ENCODE measurements at places on chromosomes 3 and 15.

DNA sequence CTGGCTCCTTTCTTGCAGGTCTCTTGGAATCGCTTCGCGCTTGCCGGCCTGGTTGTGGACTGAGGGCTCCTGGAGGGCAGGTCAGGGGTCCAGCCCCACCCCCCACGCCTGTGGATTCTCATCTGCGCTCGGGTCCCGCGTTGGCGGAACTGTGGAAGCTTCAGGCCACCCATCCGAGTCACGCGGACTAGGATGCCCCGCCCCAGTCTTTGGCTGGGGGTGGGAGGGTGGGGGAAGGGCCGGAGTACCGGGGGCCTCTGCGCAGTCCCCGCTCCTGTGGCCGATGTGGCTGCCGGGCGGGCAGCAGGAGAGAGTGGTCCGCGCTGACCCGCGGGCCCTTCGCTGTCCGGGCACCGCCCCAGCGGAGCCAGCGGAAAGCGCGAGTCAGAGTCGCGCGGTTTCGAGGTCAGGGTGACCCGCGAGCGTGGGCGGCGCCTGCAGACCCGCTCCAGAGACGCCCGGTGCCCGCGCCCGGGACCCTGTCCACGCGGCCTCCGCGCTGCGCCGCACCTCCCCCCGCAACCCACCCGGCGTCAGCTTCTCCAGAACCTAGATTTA, 114.2 kb downstream of the KLF13 start:
- peak; percentile 81 for DNase-seq

GRCh38 chr3:184099806-184100686, 3.2 kb downstream of the HTR3E start:
- DNase-seq, result no peak

DNA sequence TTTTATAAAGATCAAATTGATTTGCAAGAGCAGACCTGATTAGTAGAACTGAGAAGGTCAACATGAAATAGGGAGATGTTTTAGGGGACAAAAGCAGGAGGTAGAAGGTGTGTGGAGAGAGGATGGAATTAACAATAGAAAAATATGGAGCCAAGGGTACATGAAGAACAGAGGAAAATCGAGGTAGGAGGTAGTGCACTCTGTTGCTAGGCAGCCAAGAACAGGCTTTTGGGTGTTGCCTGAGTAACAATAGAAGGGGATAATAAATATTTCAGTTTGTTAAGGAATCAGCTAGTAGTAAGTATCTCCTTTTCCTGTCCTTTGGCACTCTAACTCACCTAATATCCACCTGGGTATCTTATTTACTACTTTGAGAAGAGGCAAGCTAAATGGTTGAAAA, 9.2 kb downstream of the SPESP1 start:
- DNase-seq, result no peak

DNA sequence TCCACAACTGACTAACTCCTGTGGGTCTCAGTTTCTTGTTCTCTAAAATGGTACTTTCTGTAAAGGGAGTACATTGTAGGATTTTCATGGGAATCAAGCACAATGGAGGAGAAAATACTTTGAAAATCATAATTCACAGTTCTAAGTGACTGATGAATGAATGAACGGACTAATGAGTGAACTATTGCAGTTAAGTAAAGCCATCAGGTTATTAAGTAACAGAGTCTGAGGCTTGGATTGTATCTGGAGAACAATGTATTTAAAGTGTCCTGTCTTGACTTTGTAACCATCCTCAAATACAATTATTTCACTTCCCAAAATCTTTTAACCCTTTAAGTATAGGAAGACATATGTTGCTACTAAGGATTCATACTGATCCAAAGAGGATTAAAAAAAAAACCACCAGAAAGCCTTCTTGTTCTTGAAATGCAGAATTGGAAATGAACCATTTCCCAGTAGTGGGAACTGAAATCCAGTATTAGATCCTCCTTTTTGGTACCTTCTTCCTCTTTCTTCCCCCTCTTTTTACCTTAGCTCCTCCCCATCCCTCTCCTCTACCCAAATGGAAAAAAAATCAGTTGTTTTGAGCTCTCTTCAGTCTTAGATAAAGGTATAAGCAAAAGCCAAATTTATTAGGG, 13.2 kb upstream of the BCL6 start:
- DNase-seq, result no peak

GRCh38 chr15:98978153-98978552, 29.4 kb downstream of the PGPEP1L start:
- no peak for DNase-seq

- no peak for DNase-seq
Observed at GRCh38 chr3:166195808-166196207, 358.6 kb upstream of the BCHE start.

DNA sequence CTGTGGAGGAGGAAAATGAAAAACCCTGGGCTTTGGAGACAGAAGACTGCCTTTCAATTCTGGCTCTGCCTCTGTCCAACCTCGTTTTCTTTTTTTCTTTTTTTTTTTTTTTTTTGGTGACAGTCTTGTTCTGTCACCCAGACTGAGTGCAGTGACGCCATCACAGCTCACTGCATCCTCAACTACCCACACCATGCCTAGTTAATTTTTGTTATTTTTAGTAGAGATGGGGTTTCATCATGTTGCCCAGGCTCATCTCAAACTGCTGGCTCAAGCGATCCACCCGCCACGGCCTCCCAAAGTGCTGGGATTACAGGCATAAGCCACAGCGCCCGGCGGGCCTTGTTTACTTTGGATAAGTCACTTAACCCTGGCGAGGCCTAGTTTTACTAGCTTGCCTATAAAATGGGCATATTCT, 66.3 kb upstream of the SLC25A26 start:
- no peak for DNase-seq

DNA sequence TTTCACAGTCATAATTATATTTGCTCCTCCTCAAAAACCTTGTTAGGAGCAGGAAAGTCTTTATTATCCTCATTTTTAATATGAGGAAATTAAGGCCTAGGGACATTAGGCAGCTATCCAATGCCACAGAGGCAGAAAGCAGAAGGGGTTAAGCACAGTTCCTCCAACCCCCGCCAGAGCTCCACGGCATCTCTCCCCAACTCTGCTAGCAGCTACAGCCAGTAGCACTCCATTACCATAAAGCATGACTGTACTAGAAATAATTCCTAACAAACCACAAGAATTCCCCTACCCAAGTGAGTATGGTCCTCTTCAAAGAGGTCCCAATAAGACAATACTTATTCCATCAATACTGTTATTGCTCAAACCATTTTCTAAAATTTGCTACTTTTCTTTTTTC, 9.8 kb downstream of the HEG1 start:
- no peak for DNase-seq

DNA sequence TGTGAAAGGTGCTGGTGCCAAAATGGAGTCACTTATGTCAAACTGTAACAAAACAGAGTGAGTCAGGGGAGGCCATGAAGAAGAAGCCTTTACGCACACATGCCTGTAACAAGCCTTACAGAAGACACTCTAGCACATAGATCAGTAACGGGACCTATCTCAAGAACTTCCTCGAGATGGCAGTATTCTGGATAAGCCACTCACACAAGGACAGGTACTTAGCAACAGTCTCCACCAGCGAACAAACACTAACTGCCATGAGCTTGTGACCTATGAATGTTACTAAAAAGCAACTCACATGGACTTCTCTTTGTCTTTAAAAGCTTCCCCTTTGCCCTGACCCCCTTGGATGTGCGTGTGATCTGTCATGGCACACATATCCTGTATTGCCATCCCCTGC, 235.1 kb downstream of the CD47 start:
- no peak for DNase-seq

Measured in activated CD8-positive, alpha-beta memory T cell treated with anti-CD3 and anti-CD28 coated beads for 24 hours (primary cell).